Activated CD4-positive, alpha-beta T cell treated with anti-CD3 and anti-CD28 coated beads, Interleukin-2, amount 50 U/mL, for 4 hours (primary cell): ENCODE measurements at places on chromosomes 3 and 15.

DNA sequence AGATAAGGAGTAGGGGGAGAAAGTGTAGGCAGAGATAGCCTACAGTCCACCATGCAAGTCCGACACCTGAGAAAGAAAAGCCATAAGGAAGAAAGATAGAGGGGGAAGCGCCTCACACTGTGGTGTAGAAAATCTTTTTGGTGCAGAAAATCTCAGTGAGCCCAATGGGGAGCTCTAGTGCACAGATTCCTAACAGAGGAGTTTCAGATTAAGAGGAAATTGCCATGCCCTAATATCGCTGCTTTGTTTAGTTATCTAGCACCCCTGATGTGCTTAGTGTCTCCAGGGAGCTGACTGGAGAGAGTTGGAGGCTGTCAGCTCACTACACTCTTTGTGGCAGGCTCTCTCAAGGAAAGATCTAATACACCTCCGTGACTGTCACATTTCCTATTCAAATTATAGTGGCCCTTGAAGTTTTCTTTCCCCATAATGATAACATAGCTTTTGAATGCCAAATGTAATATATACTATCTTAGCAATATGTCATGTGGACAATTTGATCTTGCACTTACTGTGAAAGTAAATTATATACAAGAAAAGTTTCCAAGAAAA is 33.7 kb downstream of the CGGBP1 start:
- no peak for DNase-seq

DNA sequence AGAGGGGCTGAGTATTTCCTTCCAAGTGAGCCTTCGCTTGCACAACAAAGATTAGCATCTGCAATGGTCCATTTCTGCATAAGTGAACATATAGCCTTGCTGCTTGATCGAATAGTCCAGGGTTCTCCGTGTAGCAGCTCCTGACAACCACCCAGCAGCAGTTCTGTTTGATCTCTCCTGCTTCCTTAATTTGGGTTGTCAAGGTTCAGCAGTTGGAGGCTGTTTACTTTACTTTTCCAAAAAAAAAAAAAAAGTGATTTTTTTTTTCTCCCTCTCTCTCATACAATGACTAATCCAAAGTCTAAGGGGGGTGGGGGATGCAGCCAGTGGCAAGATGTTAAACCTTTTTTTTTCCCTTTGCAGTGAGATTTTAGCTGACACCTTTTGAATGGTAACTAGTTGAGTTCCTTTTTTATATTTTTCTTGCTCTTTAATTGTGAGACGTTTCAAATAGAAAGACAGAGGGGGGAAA is 3.6 kb downstream of the FOXP1 start:
- no peak for DNase-seq

DNA sequence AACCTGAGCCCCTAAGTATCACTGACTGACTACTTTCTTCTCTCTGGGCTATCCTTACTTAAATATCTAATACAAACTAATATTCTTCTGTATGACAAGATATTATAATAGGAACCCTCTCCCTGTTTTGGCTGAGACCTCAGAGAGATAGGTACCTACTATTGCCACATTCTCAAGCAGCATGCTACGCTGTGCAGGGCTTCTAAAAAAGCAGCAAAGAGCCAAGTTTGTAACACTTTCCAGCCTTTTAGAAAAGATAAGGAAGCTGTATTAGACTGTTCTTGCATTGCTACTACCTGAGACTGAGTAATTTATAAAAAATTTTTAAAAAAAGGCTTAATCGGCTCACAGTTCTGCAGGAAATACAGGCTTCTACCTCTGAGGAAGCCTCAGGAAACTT is 126.8 kb upstream of the ABI3BP start:
- no peak for DNase-seq

DNA sequence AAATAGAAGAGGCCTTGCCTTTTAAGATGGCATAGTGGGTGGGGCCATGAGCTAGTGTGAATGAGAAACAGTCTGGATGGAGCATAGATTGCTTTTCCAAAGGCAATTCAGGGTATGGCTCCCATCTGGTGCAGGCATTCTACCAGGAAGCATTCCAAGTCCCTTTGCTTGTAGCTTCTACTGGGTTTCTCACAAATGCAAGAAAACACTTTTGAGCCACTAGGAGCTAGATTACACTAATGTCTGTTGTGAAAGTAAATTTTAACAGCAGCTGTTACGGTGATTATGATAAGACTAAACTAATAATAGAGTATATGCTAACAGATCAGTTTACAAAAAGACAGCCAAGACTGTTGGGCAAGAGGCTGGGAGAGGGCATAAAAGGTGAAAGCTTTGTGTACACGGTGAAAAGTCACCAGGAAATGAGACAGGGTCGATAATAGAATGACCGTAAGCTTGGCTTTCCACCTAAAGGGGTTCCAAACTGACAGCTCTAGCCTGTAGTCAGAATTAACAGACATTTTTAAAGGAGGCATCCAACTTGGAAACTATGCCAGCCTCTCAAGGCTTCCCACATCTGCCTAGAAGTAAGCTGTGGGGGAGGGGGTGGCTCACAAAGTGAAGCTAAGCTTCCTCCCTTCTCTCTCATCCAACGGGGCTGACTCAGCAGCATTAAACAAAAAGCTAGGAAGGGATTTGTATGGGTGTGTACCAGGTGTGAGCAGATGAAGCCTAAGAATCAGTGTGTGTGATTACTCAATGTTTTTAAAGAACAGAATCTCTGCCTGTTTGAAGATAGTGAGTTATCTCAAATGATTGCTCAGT is 61.1 kb upstream of the GPD1L start:
- no peak for DNase-seq

- no peak for DNase-seq
These were observed 6.7 kb downstream of the TADA3 start for GRCh38 chr3:9785602-9786001.

DNA sequence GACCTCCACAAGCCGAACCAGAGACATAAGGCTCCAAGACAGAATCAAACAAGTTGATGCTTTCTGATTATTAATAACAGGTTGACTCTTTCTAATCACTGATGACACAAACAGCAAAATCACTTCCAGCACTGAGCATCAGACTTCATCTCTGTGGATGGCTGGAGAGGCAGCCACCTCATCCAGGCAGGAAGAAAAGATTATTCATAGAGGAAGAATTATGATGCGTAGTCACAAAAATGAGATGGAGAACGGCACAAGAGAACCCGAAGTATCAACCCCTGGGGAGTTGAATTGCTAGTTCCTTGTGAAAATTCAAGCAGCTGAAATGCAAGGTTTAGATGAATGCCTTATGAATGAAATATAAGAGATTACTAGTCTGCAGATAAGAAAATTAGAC is 49.9 kb upstream of the LMCD1 start:
- no peak for DNase-seq

DNA sequence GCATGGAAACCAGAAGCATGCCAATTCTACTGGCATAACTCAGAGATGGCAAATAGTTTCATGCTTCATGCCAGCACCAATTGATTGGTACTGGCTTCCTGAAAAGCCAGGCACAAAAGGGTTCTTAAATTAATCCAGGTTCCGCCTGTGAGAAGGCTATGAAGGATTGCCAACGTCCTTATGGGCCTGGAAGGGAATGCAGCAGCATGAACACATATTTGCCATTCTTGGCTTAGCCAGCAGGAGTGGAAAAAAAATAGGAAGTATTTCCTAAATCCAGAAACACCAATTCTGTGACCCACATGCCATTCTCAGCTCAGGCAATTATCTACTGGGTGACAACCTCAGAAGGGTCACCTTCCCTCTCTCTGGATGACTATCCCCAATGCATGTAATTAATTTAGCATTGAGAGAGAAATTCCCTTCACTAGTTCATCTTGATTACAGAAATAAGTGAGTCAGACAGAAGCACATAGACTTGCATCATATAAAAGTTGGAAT is 36.0 kb downstream of the ADAMTS9 start:
- DNase-seq = no peak
